Common myeloid progenitor, CD34-positive (primary cell): ENCODE measurements at places on chromosomes 5 and 9.

DNA sequence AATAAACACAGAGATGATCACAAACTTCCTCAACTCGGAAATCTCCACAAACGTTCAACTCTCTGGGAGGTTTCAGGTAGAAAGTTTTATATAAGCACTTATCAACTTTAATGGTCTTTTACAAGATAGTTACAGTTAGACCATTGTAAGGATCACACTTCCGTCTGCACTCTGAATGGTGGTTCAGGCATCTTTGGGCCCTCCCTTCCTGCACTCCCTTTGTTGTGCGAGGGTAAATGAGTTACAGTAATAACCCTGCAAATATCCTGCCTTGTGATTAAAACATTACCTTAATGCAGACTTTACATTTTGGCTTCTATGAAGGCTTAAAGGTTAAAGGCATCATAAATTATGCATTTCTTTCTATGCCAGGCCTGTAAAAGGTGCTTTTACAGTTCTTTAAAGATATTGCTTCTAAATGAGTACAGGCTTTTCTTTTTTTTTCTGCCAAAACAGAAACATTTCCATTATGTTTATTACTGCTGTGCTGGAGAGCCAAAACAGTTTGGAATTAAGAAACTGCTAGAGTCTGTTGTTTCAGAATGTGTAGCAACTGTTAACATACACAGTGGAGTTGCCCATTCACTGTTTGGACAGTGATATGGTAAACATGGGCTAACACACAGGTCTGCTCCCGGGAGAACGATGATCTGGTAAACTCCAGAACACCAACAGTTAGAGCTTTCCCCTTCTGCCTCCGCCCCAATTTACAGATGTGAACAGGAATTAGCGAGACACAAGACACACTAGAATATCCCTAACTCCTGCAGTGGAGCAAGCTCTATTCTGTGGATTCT lies 1.1 kb downstream of the PRUNE2 start:
- DNase-seq: no peak

DNA sequence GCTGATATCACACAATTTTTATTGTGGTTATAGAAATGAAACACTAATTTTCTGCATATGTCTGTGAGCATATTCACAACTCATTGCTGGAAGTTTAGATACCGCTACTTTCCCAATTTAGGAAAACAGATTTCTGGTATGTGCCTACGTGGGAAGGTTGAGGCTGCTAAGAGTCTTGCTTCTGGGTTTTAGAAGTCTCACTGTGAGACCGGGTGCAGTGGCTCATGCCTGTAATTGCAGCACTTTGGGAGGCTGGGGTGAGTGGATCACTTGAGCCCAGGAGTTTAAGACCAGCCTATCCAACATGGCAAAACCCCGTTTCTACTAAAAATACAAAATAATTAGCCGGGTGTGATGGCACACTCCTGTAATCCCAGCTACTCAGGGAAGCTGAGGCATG lies 39.6 kb downstream of the UBAP1 start:
- no peak for DNase-seq

DNA sequence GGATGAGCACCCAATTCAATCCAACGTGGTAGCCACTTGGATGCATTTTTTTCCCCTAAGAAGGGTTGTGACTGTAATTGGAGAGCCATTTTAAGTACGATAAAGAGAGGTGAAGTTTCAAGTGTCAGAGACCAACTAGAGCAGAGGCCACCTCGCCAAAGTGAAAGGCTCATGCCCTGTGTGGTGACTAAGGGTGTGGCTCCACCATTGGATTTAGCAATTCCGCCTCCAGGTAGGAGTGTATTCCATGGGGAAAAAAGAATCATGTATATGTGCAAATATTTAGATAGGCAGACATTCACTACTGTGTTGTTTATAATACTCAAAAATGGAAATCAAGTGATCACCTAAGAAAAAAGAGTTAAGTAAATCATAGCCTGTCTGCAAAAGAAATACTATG lies 53.1 kb upstream of the S1PR3 start:
- DNase-seq: no peak

DNA sequence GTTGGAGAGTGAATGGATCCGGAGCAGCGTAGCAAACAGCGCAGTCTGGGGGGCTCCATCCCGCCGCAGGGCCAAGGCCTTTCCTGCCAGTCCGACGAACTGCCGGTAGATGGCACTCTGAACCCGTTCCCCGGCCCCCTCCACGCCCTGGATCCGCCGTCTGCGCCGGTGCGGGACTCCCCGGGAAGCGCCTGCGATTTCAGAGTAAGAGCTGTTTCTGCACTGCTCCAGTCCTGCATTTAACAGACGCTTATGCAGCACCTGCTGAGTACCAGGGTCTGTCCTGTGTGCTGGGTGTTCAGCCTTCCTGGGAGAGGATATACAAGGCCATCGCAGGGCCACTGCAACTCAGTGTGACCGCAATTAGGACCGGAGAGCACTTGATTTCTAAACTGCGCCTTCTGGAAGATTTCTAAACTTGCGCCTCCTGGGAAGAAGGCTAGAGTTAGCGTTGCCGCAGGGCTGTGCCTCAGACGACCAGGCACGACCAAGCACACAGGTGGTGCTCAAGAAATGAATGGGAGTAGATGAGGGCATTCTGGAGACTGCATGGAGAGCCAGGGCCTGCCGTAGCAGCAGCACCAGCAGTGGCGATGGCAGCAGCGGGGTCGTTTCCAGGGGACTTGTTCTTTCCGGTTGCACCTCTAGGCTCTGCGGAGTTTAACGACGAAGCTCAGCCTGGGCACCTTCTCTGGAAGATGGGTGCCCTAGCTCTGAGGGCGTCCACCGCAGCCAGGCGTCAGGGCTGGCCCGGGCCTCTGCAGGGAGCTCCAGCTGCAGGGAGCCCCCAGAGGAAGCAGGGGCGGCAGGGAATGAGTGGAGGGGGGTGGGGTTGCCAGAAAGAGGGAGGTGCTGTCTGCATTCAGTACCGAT lies 14.3 kb upstream of the TIFAB start:
- DNase-seq: peak; percentile 85

- no peak for DNase-seq
These were observed 28.1 kb upstream of the CYLC2 start for GRCh38 chr9:102966999-102967398.
